ENCODE measurements at places on chromosomes 2 and 18. TPM values are rescaled to one million over a fixed set of nuclear protein-coding genes. Genes with fewer than 3 reads are reported as not detected.

The CYP27C1 gene
- total RNA-seq, result not detected

The CAB39 gene
- 97.2 TPM for total RNA-seq

The PRKAG3 gene
- not detected for total RNA-seq

The DCDC2C gene
- total RNA-seq, result under 0.01 TPM

The ALK gene
- total RNA-seq, result not detected

The HAAO gene
- total RNA-seq, result not detected

The MSH6 gene
- 53.0 TPM for total RNA-seq

The TMEM169 gene
- 0.85 TPM for total RNA-seq

The AKAIN1 gene
- total RNA-seq, result not detected

The ZNF532 gene
- 80.3 TPM for total RNA-seq

The NPC1 gene
- 36.4 TPM for total RNA-seq

The L3MBTL4 gene
- total RNA-seq, result 5.9 TPM

The CFAP221 gene
- not detected for total RNA-seq

The CHST10 gene
- total RNA-seq, result 12.6 TPM

The SLC11A1 gene
- total RNA-seq, result 0.05 TPM

The C1GALT1C1L gene
- total RNA-seq, result 0.17 TPM

The NFATC1 gene
- total RNA-seq, result 17.0 TPM

The TUBA4B gene
- total RNA-seq, result not detected

The TRIM43 gene
- total RNA-seq, result not detected

The RAPGEF4 gene
- 30.5 TPM for total RNA-seq

The SERPINB3 gene
- total RNA-seq, result 0.17 TPM

The TUBA3E gene
- total RNA-seq, result not detected

The C2orf92 gene
- total RNA-seq, result 0.88 TPM

The SERPINB11 gene
- total RNA-seq, result not detected

The EMILIN1 gene
- total RNA-seq, result 33.7 TPM

The CD207 gene
- not detected for total RNA-seq

The SCG2 gene
- total RNA-seq, result 0.05 TPM

The SLC40A1 gene
- 98.0 TPM for total RNA-seq

The HOXD9 gene
- total RNA-seq, result 24.5 TPM

The ANTXR1 gene
- total RNA-seq, result 0.68 TPM

The PDCD1 gene
- total RNA-seq, result not detected

All from dermis blood vessel endothelial cell (primary cell).